ENCODE measurements at places on chromosomes 2 and 18.

DNA sequence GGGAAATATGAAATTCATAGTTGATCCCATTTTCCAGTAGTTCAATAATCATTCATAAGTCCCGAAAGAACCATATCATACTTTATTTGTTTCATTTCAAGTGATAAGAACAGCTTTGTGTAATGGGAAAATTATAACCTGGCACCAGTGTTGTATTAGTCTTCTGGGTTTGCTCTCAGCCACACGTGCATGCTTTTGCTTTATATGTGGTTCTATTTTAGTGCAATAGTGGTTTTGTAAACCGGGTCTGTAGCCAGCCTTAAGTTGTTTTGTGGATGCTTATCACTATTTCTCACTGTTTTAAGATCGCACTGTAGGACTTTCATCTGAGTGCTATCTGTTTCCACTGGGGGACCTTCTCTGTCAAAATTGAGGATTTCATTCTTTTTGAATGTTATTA, 203.8 kb downstream of the PTPRM start:
- no peak for DNase-seq

GRCh38 chr2:236916181-236916580, 169.5 kb upstream of the COPS8 start:
- DNase-seq: no peak

GRCh38 chr18:31241900-31242409, 76.0 kb upstream of the DSG1 start:
- DNase-seq: no peak

GRCh38 chr2:226585130-226585561, 214.5 kb downstream of the IRS1 start:
- DNase-seq: no peak

GRCh38 chr2:62208074-62208757, 12.3 kb downstream of the B3GNT2 start:
- no peak for DNase-seq

Measured in activated T-cell treated with anti-CD3 and anti-CD28 coated beads, Interleukin-2, amount 50 U/mL, for 4 hours (primary cell).